Activated naive CD4-positive, alpha-beta T cell treated with anti-CD3 and anti-CD28 coated beads, Interleukin-2, amount 50 U/mL, for 72 hours (primary cell): ENCODE measurements at places on chromosomes 2 and 18. TPM values are rescaled to one million over a fixed set of nuclear protein-coding genes. Genes with fewer than 3 reads are reported as not detected.

- DNase-seq = no peak
Measured at GRCh38 chr2:16187482-16187817, 247.1 kb downstream of the MYCN start.

DNA sequence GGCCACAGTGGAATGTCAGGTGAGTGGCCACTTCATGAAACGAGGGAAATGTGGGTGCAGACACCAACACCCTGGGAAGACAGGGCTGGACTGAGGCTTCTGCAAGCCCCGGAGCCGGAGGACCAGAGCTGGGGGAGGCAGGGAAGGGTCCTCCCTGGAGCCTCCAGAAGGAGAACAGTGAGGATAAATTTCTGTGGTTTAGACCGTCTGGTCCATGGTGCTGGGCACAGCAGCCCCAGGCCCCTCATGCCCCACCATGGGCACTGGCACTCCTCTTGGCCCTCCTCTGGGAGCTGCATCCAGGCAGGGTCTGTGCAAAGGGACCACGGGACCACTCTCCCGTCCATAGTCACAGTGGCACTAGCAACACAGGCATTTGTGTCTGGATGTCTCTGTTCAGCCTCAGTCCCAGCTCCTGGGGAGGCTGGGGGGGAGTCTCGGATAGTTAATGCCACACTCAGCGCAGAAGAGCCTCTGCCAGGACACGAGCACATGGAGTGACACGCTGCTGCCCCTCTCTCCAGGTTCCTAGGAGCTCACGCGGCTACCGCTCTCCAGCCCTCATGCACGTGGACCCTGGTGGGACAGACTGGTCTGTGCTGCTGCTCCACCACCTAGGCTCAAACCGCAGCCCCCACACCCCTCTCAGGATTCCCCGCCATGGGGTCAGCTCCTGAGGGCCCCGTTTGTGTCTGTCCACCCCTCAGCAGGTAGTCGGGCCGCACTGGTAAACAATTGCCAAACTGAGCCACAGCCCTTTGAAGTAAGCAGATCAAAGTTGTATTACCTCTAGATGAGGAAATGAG lies 305.9 kb upstream of the SALL3 start:
- no peak for DNase-seq

GRCh38 chr2:145930318-145930717 lies 1410.4 kb upstream of the ZEB2 start:
- no peak for DNase-seq

DNA sequence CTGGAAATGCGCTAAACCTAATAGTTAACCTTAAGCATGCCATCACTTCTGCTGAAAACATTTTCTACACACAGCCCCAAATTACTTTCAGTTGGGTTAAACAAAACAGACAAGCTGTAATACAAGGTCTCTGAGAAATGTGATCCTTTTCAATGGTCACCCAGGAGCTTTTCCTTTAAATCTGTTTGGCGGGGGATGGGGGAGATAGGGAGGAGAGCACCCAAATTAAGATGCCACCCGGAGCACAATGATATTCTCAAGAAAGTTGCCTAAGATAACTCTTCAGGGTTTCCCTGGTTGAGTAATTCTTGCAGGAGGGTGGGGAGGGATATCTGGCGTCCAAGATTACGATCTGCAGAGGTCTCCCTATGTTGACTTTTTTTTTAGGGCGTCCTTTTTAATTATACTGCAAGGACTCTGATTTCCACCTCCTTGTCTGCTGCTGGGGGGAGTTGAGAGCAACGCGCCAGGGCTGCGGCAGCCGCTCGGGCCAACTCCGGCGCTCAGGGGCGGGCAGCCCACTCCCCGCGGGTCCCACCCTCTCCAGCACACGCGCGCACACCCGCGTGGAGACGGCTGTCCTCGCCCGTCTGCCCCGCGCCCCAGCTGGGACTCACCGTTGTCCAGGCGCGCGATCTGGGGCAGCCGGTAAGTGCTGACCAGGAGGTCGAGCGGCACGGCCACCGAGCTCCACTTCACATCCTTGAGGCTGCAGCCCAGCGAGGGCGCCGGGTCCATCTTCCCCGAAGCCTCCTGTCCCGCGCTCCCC lies 807 bp downstream of the GAREM1 start:
- no peak for DNase-seq

DNA sequence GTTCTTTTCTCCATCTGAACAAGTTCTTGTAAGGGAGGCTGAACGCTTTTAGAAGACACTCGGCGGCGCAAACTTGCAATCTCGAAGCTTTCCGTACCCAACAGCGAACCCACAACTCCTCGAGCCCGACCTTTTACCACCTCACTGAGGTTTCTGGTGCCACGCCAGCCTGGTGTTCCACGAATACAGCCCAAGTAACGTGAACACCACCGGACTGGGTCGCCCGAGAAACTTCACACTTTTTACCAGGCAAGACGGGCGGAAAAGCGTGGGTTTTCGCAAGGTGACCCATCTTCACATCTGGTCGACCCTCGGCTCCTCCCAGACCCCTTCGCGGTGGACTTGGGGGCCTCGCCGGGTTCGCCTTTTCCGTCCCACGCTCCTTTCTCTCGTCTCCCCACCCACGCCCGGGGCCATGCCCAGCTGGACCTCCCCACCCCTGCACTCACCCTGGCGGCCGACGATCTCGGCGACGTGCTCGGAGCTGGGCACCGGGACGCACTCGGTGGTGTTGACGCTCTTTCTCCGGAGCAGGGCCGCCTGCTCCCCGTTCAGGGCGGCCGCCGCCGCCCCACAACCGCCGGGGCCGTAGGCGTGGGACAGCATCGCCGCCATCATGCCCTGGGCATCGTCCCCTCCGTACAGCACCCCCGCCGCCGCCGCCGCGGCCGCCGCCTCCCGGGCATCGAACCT lies 1.2 kb downstream of the MEX3C start:
- DNase-seq = peak; percentile 69

GRCh38 chr2:58194458-58194857 lies 46.7 kb downstream of the FANCL start:
- DNase-seq = no peak

GRCh38 chr2:191682126-191682525 lies 4.2 kb downstream of the NABP1 start:
- no peak for DNase-seq

DNA sequence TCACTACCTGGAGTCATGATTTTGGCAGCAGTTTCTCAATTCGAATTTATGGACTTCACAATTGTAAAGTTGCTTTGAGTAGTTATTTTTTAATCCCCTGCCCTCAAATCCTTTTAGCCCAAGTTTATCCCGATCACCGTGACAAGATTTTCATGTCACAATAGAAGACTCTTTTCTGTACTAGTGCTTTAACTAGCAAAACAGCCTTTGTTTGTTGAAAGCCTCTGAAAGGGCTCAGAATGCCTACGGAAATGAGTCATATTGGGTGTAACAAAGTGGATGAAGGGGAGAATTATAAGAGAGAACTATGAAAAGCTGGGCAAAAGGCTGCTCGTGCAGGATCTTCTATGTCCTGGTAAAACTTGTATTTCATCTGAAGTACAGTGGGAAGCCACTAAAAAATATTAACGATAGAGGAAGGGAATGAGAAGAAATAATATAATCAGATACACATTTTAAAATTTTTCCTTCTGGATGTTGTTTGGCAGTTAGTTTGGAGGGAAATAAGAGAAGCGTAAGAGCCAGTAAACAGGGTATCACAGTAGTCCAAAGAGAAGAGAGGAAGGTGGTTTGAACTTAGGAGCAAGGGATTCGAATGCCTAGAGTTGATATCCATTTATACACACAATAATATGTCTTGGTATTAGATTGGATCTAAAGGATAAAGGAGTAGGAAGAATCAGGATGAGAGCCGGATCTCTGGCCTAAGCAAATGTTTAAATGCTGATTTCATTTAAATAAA lies 114.9 kb downstream of the GALNT13 start:
- no peak for DNase-seq

DNA sequence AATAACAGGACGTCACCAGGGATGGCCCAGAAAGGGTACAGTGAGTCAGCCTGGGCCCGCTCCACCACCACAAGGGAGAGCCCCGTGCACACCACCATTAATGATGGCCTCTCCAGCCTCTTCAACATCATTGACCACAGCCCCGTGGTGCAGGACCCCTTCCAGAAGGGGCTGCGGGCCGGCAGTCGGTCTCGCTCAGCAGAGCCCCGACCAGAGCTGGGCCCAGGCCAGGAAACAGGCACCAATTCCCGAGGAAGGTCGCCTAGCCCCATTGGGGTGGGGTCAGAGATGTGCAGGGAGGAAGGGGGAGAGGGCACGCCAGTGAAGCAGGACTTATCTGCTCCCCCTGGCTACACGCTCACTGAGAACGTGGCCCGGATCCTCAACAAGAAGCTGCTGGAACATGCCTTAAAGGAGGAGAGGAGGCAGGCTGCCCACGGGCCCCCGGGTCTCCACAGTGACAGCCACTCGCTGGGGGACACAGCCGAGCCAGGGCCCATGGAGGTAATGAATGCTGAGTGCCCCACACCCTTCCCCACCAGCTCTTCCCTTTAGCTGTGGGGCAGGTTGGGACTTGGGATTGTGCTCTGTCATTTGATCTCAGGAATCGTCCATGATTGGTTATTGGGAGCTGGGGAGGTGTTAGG lies 120.5 kb downstream of the MTCL1 start:
- no peak for DNase-seq

GRCh38 chr2:37323781-37324535 lies 675 bp downstream of the PRKD3 start:
- no peak for DNase-seq

DNA sequence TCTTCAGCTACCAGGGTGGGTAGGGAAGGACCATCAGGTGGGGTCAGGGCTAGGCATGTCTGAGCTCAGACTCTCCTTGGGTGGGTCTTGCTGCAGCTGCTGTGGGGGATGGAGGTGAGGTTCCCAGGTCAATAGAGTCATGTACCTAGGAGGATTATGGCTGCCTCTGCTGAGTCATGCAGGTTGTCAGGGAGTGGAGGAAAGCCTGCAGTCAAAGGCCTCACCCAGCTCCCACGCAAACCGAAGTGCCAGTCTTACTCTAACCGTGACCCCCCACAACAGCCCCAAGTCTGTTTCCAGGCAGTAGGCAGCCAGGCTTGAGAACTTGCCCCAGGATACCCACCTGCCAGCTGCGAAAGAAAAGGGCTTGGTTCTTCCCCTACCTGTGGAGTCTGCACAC lies 113.6 kb upstream of the GALNT5 start:
- no peak for DNase-seq

- no peak for DNase-seq
Measured at GRCh38 chr2:62971936-62972335, 78.7 kb upstream of the OTX1 start.

DNA sequence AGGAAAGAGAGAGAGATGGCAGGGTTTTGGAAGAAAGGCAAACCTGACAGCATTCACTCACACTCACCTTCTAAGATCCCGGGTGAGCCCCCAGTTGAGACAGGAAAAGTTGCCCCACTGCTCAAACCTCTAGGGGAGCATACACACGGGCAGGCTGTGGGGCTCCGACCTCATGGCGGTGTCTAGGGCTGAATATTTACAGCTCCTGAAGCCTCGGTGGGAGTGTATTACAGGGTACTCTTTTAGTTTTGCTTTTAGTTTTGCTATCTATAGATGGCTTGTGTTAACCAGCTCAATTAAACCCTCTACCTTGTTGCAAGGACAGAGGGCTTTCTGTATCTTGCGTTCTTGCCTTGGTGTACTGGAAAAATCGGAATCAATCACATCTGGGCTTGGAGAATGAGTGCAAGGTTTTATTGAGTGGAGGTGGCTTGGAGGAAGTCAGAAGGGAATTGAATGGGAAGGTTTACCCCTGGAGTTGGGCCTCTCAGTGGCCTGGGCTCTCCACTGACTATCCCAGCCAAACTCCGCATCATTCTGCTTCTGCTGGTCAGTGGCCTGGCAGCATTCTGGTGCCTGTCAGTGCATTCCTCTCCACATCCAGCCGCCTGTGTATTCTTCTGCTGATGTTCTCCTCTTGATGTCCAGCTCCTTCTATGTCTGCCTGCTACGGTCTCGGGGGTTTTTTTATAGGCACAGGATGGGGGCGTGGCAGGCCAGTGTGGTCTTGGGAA lies 10.1 kb upstream of the IFIH1 start:
- no peak for DNase-seq

Gene KCNF1
- not detected for total RNA-seq

Gene KCMF1
- 108 TPM for total RNA-seq

Gene USP34
- 111 TPM for total RNA-seq

Gene BMP10
- not detected for total RNA-seq

Gene GPR45
- total RNA-seq = not detected
